ENCODE measurements at places on chromosomes 4 and X.

DNA sequence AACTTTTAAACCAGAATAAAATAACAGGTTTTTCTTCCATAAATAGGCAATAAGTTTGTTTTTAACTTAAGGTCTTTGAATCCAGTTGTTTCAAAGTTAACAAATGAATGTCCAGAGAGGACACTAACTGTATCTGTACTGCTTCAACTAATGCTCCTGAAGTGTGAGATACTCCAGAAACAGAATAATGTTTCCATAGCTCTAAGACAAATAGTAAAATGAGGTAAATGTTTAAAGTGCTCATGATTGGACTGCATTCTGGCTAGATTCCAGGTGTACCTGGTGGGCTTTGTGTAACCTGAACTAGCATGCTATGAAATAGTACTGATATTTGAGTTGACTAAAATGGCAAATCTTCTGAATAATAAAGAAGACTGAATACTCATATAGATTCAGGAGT, 51.7 kb downstream of the METTL14 start:
- no peak for DNase-seq

DNA sequence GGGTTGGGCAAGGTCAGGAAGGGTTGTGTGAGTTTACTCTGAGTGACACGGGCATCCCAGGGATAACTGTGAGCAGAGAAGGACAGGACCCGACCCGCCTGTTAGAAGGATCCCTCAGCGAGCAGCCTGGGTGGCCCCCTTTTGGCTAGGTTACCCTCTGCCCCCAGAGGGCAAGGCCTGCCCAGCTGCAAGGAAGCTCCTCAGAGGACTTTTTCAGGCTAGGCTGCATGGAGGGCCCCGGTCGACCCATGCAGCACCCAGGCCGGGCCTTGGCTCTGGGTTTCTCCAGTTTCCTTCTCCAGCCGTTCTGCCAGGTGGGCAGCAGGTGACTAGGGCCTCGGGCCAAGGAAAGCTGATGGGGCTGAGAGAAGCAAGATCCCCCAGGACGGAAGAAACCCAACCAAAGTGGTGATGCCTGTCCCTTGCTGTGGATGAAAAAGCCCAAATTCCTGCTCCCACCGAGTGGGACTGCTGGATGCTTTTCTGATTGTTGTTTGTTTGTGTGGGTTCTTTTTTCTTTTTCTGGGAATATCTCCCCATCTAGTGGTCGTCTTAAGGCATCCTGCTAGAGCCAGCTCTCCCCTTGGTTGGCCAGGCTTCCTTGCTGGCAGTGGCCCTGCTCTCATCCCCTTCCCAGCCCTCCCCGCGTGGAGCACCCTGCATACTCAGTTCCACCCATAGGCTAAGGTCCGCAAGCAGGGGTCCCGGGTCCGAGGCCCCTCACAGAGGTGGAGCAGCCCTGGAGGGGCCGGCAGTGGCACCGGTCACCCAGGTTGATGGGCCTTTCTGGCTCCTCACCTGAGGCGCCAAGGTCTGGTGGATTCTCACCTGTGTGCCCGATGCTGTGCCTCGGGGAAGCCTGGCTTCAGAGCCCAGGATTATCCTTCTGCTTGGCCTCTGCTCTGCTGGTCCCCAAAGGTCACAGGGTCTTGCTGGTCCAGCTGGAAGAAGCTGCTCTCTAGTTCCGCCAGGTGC, 1.8 kb downstream of the ZFP92 start:
- no peak for DNase-seq

GRCh38 chrX:118181030-118181429, 64.4 kb upstream of the KLHL13 start:
- DNase-seq, result no peak

DNA sequence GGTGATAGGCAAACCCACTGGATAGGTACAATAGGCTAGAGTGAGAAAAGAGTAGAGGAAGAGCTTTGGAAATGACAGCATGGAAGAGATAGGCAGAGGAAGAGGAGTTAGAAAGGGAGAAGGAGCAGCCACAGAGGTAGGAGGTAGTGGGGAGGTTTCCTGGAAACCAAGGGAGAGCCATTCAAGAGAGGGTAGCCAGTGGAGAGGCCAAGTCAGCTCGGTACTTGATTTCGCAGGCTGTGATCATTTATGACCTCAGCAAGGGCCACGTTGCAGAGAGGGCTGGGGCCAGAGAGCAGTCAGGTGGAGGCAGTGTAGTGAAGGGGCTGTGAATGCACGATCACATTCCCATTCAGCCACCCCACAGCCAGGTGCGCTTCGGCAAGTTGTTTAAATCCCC, 76.0 kb downstream of the TMEM131L start:
- no peak for DNase-seq

DNA sequence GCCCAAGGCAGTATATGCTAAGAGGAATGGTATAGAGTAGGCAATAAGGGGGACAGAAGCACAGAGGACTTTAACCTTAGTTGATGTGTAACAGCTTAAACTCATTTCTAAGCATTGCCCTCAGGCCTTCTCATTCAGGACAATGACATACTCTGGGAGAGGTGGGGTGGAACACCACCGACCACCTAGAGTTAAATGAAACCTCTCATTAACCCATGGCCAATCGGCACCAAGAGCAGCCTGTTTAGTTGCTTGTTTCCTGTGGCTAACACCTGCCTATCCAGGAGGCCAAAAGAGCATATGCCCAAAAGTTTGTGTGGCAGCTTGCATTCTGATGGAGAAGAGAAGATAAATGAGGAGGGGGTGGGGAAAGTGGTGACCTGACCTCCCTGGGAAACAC, 88.7 kb upstream of the PLAC1 start:
- DNase-seq, result no peak

DNA sequence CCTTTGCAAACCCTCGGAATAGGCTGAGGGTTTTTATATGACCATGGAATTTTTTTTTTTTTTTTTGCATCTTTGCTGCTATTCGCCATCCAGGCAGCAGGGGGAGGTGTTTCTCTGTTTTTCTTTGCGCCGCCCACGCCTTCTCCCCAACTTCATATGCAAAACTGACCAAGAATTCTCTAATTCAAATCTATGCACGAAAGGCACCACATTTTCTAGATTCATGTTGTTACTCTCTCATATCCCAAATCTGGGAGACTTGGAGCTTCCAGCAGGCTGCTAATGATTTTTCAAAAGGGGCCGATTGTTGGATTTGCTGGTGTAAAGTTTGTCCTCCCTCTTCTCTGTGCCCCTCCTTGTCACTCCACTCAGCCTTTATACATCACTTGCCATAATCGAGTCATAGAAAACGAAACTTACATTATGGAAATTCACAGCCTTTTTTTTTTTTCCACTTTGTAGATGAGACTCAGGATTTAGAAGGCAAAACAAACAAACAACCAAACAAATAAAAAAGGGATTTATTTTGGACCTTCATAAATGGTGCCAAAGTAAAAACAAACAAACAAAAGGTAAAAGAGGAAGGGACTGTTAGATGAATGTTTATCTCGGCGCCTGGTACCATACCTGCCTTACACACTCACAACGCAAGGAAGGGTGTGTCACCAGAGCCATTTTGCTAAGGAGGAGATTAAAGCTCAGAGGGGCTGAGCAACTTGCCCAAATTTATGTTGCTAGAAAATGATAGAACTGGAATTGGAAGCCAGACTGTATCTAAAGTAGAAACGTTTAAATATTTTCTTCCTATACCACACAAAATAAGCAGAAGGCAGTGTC, 29.3 kb upstream of the BOD1L1 start:
- DNase-seq, result peak; percentile 86

- DNase-seq, result no peak
Measured at GRCh38 chr4:70877556-70877955, 24.6 kb upstream of the MOB1B start.

Data from suppressor macrophage treated with lipopolysaccharide for 4 hours (primary cell).